Spleen (tissue), 13 donors: ENCODE measurements at places on chromosomes 4 and X.

- no peak for DNase-seq
Measured at GRCh38 chrX:66232296-66232695, 68.2 kb downstream of the HEPH start.

GRCh38 chr4:76747563-76747962 is 150.4 kb downstream of the SOWAHB start:
- no peak for DNase-seq

DNA sequence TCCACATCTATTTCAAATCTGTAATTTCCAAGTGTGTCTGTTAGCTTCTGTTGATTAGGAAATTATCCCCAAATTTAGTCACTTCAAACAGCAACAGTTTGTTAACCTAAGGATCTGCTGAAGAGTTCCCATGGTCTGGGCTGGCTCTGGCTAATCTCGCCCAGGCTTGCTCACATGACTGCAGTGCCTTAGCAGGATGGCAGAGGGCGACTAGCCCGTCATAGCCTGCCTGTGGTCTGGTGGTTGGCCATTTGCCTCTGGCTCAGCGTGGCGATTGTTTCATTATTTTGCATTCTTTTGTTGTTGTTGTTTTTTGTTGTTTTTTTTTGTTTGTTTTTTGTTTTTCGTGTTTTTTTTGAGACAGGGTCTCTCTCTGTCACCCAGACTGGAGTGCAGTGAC is 264.0 kb downstream of the TRIML1 start:
- DNase-seq: no peak

GRCh38 chr4:53914313-53915016 is 149.9 kb downstream of the CHIC2 start:
- no peak for DNase-seq

GRCh38 chr4:87031920-87032319 is 97.1 kb downstream of the AFF1 start:
- no peak for DNase-seq

DNA sequence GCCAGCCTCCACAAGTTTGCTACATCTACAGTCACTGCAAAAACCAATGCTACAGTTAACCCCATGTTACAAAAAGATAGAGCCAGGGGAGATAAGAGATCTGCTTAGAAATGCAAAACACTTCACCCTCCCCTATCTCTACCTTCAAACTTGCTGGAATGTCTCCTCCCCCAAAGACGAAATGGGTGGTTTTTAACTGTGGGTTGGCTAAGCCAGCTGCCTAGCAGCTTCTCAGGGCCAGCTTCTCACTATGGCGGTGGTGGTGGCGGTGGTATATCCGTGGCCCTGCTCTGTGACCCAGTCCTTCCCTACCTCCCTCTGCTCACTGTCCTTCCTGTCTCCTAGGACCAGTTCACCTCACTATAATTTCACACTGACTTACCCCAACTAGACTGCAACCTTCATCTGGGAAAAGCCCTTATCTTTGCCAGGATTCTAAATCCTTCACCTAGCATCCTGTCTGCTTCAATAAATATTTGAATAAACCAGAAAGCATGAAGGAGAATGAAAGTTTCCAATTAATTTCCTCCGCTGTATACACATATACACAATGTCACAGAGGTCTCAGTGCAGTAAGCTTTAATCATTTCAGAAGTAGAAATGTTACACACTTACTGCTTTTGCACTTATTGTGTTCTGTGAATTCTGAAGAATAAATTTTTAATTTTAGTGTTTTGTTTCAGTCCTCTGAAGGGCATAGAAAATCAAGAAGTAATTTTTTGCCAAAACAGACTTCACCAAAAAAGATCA is 46.3 kb downstream of the SH3KBP1 start:
- no peak for DNase-seq

DNA sequence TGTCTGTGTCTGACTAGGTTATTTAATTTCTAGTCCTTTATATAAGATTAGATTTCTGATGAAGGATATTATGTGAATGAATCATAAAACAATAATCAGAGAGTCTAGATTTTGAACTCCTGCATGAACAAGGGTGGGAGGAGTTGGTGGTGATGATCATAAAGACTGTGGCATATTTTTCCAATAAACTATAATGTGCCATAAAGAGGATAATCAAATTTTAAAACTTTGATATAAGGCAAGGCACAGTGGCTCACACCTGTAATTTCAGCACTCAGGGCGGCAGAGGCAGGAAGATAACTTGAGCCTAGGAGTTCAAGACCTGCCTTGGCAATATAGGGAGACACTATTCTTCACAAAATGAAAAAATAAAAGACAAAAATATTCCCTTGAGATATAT is 473.3 kb downstream of the GABRG1 start:
- DNase-seq: no peak

DNA sequence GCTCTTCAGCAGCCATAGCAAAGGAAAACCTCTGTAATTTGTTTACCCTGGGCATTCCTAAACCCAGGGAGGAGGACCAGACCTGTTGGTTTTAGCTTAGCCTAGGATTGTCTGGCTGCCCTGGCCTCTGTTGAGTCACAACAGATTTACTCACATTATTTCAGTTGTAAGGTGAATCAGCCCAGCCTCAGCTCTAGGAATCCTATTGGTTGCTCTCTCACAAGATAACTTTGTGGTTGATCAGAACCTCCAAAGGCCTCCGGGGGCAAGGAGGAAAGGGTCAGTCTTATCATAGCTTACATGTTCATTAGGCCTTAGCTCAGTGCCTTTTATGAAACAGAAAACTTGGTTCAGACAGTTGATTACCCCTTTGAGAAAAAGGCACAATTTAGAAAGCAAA is 41.0 kb downstream of the PDK3 start:
- no peak for DNase-seq

DNA sequence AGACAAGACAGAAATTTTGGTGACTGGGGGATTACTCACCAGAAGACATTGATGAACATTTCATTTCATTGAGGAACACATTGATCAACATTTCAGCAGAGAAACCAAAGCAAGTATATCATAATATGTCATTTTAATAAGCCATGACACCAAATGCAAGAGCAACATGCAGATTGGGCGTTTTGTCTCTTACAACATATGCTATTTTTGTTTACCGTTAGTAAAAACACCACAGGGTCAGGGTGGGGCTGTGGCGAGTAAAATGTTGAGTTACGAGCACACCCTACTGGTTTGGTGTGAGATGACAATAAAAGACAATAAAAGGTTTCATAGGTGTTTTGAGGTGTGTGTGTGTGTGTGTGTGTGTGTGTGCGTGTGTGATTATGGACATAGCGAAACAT is 294.5 kb downstream of the PDGFC start:
- DNase-seq: no peak

- DNase-seq: no peak
Measured at GRCh38 chr4:111930659-111931058, 214.6 kb upstream of the FAM241A start.

- DNase-seq: no peak
Measured at GRCh38 chr4:181261279-181261678, 981.9 kb upstream of the TENM3 start.

DNA sequence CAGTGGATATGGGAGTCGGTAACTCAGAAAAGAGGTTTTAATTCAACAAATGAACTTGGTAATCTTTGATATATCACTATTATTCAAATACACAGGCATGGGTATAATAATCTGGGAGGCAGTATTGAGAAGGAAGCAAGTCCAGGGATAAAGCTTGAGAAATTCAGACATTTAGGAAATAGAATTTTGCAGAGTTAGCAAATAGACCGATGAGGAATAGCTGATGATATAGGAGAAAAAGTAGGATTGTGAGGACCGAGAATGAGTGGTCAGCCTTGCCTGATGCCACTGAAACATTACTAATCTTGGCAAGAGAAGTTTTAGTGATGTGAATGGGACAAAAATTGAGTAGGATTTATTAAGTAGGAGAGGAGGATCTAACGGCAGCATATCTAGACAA is 71.9 kb downstream of the TLL1 start:
- no peak for DNase-seq

DNA sequence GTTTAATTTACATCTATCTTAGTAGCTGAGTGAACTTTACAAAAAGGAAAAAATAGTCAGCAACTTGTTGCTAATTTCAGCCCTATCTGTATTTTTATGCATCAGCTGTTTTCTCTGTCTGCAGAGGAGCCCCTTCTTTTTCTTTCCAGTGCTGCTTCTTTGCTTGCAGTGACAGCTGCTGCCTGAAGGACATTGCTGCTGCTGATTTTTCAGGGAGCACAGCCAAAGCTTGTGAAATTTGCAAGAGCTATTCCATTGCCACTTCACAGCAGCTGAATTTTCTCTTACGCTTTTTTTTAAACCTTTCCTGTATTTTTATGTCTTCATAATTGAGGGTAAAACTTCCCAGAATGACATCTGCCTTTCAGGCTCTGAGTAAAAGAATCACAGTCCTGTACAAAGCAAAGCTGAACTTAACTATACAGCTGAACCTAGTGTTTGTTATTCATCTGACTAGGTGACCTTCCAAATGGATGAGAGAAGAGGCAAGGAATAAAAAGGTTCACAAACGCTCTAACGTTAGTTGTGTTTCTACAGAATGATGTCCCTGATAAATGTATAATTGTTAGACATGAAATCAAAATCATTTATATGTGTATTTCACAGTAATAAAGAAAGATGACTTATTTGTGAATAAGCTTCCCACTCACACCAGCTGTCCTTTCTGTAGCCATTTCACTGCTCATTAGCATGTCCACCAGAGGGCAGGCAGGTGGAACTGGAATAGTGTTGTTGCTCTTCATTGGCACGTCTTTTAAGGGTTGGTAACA is 541.4 kb downstream of the ADGRL3 start:
- DNase-seq: no peak

DNA sequence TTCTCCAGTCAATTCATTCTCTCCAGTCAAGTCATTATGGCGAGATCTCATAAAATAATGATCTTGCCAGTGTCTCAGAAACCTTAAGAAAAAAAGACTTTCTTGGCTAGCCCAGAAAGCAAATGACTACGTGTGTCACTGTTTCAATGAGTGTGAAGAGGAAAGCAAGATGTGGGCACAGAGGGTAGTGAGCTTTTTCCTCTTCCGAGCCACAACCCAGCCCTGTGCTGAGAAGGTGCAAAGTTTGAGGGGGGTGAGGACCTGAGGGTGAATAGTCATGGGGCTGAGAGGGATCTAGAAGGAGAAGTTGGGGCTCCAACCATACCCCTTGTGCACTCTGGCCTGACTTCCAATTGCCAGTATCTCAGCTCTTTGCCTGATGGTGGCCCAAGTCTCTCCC is 85.6 kb upstream of the EGFL6 start:
- DNase-seq: no peak

GRCh38 chr4:5114950-5115349 is 63.7 kb downstream of the STK32B start:
- no peak for DNase-seq

DNA sequence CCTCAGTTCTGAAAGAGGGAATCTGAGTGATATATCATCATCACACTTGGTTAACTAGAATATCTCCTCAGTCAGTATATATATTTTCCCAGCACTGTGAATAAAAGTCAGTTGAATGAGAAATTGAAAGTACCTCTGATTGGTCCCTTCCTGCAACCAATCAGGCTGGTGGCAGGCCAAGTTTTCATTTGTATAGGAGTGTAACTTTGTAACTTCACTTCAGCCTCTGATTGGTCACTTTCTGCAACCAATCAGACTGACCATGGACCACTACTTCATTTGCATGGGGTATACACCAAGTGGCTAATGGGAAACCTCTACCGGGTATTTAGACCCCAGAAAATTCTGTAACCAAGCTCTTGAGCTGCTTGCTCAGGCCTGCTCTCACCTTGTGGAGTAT is 2.0 kb upstream of the PGK1 start:
- no peak for DNase-seq

DNA sequence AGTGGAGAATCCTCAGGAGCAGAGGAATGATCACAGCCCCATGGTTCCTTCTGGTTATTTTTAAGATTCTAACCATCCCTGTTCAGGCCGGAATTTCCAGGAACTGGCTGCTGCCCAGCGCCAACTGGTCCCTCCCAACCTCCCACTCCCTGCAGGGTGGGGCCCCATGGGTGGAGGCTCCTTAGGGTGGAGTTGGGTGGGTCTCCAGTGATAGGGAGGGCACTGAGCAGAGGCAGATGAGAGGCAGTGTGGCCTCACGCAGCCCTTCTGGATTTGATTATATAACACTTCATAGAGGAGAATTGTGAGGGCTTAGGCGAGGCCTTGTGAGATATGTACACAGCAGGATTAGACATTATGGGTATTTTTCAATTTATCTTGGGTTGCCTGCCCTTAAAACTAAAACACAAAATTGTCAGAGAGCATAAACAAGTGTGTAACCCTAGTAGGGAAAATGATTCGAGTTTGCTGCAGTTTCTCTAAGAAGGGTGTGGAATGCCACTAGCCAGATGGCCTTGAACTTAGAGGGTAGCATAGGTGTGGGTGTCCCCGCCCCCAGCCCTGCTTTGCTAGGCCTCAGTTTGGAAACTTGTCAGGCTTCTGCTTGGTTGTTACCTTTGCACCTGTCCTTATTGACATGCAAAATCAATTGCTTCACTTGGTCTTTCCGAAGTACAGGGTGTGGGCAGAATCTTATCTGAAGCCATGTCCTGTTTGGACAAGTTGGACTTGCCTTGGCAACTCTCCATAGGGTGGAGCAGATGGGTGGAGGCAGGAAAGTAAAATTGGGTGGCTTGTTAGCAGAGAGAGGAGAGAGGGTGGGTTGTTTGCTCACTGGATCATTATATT is 9.4 kb downstream of the KLF3 start:
- no peak for DNase-seq

DNA sequence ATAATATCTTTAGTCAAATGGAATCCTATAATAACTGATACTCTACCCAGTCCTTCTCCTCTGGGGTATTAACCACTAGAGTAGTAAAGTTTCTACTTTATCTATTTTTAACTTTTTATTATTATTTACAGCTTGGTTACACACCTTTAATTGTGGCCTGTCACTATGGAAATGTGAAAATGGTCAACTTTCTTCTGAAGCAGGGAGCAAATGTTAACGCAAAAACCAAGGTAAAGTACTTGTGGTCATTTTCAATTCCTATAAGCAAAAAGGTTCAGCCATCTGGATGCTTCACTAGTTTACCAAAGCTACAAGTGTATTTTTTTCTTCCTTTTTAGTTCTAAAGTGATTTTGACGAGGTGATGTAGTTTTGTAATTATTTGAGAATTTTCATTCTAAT is 238.8 kb downstream of the ANK2 start:
- DNase-seq: no peak

GRCh38 chr4:176134670-176135069 is 60.7 kb downstream of the SPATA4 start:
- DNase-seq: no peak

DNA sequence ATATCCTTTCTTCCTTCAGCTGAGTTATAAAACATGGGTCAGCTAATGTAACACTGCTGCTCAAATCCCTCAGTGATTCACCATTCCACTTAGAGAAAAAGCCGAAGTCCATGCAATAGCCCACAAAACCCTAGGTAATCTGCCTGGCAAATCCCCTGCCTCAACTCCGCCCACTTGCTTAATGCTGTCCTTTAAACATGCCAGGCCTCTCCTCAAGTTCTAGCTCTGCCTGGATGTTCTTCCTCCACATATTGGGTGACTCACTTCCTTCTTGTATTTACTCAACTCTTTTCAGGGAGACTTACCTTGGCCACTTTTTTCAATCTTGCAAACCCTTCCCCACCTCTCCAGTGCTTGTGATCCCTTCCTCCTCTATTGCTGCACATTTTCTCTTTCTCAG is 89.8 kb downstream of the EMCN start:
- no peak for DNase-seq
